ENCODE measurements at places on chromosomes 1 and 21.

DNA sequence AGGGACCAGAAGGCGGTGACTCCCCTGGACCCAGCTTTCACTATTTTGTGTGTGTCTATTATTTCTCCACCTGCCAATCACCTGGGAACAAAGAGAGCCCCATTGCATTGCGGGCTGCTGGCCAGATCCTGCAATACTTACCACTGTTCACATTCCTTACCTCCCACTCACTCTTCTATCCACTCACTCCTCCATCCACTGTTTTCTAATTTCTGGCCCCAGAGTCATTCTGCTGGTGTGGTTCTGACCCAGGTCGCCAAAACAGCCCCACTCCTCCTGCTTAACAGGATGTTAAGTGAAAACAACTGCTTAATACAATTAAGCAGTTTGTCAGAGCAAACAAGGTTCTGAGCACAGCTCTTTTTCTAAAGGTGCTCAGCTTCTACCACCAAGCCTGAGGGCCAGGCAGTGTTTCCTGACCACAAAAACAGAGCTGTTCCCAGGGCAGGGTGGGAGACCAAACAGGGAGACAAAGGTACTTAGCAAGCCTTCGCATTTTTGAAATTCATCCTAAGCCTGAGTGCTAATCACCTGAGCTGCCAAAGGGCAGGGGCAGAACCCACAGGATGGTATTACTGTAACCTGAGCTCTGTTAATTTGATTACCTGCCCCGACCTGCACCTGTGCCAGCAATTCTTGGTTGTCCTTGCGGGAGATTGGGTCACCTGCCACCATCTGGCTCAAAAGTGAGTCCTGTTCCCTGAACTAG is 38.5 kb upstream of the EFCAB14 start:
- DNase-seq: peak; percentile 97

DNA sequence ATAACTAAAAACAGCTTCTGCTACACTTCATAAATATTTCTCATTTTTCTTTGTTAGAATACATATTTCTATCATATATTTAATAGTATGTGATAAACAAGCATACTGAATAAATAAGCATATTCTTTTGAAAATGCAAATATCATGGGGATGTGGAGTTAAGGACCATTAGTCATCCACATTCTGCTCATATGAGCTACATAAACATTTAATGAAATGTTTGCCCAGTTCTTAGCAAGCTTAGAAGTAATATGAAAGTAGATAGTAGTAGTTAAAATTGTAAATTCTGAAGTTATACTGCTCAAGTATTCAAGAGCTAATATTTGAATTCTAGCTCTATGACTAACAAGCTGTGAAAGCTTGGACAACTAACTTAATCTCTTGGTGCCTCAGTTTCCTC is 10.1 kb upstream of the GORAB start:
- no peak for DNase-seq

DNA sequence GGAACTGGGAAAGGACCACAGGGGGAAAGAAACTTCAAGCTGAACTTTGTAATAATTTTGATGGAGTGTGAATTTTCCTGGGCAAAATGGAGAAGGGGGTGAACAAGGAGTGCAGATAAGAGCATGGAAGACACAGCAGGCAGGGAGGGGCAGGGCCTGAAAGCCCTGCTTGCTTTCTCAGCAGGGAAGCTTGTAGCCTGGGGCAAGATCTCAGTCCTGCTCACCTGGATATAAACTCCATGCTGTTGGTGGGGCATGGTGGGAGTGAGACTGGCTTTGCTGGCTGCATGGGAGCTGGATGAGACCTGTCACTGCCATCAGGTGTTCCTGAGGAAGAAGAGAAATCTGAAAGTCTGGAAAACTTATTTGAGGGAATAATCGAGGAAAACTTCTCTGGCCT is 58.7 kb upstream of the RC3H1 start:
- DNase-seq: no peak

GRCh38 chr1:22572818-22573217 is 9.5 kb downstream of the EPHA8 start:
- no peak for DNase-seq

GRCh38 chr1:54867717-54868057 is 19.3 kb downstream of the DHCR24 start:
- no peak for DNase-seq

GRCh38 chr1:208163539-208163938 is 80.6 kb downstream of the PLXNA2 start:
- no peak for DNase-seq

- no peak for DNase-seq
Observed at GRCh38 chr1:35531368-35531767, 25.8 kb downstream of the KIAA0319L start.

DNA sequence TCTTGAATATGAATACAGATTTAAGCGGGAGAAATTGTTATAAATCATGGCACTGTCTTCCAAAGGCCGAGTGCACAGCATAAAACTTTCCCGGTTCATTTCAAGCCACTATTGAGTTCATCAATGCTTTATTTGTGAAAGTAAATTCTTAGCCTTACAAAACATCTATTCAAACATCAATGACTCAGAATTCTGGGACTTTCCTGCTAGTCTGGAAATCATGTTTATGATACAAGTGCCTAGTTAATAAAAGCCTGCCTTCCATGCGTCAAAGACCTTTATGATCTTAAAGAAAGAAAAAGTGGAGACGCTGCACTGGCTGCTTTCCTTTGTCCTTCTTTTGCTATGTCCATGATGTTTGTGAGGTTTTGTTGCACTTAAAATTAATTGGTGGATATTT is 137.7 kb downstream of the SETD4 start:
- DNase-seq: no peak

GRCh38 chr1:192272732-192273131 is 44.1 kb upstream of the RGS21 start:
- DNase-seq: no peak

DNA sequence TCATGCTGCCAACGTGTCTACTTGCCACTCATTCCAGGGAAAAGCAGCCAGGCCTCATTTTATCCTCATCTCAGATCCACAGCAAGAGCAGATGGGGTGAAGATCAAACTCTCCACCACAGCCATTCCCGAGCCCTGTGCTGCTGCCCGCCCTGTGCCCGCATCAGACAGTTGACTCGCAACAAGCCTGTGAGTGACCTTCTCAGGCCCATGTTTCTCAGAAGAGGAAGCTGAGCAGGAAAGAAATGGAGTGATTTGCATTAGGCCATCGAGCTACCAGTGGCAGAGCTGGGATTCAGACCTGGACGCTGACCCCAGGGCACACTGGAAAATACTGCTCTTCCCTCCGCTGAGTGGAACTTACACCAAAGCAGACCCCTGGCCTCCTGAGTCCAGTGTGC is 1.2 kb downstream of the CNR2 start:
- DNase-seq: no peak

DNA sequence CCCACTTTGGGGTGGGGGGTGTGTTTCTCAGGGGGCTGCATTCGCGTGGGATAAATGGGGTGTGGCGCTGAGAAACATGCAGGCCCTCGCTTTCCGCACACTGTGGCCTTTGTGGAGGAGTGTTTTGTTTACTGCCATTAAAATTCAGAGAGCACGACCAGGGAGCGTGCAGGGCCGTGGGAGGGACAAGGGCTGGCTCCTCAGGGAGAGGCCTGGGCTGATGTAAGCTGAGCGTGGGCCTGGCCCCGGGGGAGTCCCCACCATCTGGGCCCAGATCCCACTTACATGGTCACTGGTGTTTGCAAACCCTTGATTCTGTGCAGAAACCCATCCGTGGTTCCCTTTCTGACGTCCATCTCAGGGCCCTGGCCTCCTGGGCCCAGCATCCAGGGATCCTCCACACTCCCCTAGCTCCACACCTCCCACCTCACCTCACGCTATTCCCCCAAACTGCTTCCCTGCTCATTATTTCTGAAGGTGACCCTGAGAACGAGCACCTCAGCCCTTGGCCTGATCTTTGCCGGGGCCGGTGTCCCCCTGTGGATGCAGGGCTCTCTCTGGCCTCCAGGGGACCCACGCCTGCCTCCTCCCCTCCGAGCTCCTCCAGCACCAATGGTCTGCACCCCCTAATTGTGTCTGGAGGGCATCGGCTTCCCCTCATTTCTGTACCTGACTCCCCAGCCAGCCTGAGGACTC is 92.5 kb upstream of the SIM2 start:
- DNase-seq: no peak

Data from NCI-H2029 (cell line).